ENCODE measurements at places on chromosomes 4 and X.

DNA sequence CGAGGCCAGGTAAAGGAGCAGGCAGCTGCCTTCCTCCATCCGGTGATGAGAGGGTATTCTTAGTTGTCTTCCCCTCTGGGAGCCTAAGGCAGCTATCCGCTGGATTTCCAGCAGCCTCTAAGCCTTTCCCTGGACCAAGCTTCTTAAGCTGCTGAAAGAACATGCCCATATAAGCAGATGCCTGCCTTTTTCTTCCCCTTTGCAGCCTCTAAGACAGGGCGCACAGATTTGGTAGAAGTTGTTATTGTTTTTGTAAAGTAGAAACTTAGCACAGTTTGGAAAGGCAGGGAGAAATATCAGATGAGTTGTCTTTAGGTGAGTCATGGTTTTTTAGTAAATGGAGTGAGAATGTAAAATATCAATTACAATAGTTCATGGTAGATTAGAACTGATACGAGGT lies 210.8 kb downstream of the ARHGAP10 start:
- no peak for DNase-seq

DNA sequence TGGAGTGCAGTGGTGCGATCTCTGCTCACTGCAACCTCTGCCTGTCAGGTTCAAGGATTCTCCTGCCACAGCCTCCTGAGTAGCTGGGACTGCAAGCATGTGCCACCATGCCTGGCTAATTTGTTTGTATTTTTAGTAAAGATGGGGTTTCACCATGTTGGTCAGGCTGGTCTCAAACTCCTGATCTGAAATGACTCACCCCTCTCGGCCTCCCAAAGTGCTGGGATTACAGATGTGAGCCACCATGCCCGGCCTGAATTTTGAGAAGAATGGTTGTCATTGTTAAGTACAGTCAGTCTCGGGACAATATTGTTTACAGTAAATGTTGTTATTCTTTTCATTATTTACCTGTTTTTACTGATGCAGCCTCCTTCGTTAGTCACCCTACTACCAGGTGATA lies 1226.2 kb upstream of the TENM3 start:
- DNase-seq: no peak

GRCh38 chrX:101117701-101118100 lies 19.7 kb downstream of the CENPI start:
- DNase-seq: no peak

DNA sequence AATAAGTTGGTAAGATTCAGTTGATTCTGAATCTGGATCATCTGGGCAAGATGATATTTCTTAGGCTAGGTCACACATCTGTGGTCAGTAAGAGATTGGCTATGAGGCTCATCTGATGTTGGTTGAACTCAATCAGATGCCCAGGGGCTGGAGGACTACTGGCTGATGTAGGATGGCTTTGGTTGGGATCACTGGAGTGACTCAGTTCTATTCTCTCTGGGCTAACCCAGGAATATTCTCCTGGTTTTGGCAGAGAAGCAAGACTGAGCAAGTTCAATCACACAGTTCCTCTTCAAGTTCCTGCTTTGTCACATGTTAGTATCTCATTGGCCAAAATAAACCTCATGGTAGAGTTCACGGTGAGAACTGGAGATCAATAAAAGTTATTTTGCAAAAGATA lies 902.3 kb upstream of the SLIT2 start:
- no peak for DNase-seq

GRCh38 chr4:120855307-120856001 lies 67.1 kb downstream of the PRDM5 start:
- no peak for DNase-seq

DNA sequence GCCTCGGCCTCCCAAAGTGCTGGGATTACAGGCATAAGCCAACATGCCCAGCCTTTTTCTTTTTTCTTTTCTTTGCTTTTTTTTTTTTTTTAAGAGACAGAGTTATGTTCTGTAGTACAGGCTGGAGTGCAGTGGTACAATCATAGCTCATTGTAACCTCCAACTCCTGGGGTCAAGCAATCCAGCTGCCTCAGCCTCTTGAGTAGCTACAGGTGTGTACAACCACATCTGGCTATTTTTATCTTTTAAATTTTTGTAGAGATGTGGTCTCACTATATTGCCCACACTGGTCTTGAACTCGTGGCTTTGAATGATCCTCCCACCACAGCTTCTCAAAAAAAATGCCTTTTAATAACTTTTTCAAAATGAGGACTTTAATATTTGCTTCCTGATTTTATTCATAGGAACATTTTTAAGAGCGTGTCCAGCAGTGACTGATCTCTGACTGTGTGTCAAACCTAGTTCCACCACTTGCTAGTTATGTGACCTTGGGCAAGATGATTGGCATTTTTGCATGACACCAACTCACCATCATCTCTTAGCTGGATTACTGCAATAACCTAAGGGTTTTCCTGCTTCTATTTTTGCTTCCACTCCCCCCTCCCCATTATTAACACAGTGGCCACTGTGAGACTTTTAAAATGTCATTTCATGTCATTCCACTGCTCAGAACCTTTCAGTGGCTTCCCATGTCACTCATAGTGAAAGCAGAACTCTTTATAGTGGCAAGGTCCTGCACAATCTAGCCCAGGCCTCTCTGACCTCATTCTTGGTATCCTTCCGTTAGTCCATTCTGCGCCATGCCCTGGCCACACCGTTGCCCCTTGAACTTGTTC lies 4.5 kb upstream of the TNIP3 start:
- no peak for DNase-seq

- no peak for DNase-seq
Observed at GRCh38 chr4:30380404-30380998, 339.7 kb upstream of the PCDH7 start.

DNA sequence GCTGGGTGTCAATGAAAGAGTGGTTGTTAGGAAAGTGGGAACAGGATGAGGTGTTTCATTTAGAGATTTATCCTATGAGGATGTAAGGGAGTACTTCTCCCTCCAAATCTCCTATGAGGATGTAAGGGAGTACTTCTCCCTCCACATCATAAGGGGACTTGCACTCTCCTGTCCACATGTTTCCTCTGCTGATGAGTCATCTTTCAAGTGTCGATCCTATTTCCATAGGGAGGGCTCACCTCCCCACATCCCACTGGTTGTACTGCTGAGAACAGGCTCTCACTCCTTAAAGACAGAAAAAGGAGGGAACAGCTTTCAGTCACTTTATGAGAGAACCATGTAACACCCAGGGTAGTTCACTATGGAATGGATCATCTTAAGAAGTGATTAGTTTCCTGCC lies 65.0 kb downstream of the INPP4B start:
- DNase-seq: no peak

Data from activated CD8-positive, alpha-beta memory T cell treated with anti-CD3 and anti-CD28 coated beads, Interleukin-2, amount 50 U/mL, for 48 hours (primary cell).